Mesothelial cell of epicardium (in vitro differentiated cells): ENCODE measurements at places on chromosomes 13 and 19.

DNA sequence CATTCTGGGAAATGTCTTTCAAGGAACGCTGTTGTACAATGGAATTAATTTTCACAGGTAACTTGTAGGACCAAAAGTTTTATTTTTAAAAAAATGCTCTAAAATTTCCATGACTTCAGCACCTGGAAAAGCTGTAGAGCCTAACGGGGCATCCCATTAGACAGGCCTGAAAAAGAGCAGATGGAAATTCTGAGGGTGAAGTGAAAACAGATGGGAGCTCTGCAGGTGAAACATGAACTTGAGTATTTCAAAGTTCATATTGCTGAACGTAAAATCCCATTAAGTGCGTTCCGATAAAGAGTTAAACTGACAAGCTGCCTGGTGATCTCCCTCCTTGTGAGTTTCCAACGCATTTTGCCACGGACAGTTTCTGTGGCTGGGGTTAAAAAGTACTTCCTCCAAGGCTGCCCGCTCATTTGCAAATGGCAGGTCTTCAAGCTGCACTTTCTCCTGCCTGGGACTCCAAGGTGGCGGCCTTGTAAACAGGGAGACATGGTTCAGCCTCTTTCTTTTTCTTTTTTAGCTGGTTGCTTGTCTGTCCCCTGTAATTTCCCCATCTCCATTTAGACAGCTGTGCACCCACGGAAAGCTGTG lies 450.4 kb downstream of the FGF9 start:
- DNase-seq: no peak

DNA sequence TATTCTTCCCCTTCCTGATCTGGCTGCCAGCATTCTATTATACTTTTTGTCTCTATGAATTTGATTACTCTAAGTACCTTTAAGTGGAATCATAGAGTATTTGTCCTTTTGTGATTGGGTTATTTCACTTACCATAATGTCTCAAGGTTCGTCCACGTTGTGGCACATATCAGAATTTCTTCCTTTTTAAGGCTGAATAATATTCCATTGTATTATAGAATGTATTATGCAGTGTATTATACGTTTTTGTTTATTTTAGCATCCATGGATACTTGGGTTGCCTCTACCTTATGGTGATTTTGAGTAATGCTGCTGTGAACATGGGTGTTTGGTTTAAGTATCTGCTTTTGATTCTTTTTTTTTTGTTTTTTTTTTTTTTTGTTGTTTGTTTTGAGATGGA lies 19.3 kb downstream of the URI1 start:
- no peak for DNase-seq

DNA sequence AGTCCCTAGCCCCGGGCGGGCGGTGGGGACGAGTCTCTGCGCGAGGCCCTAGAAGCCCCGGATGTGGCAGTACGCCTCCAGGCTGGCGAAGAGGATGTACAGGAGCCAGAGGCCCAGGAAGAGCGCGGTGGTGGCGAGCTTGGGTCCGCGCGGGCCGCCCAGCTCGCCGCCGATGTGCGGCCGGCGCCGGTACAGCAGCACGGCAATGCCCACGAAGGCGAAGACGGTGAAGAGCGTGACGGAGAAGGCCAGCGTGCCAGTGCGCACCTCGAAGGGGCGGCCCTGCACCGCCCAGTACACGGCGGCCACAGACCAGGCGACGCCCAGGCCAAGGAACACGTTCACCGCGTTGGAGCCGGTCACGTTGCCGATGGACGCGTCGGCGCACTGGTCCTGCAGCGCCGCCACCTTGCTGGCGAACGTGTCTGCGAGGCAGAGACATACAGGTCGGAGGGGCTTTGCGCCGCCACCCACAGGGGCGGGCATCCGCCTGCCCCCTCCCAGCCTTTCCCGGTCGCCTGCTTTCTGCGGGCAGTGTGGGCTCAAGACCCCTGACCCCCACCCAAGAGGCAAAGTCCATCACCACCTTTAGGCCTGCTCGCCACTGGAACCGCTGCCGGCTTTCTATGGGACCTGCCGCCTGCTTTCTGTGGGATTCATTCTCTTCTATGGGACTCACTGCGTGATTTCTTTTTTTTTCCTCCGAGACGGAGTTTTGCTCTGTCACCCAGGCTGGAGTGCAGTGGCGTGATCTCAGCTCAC lies 10.9 kb upstream of the MEIS3 start:
- no peak for DNase-seq

GRCh38 chr13:98216135-98216565 lies 39.1 kb upstream of the RNF113B start:
- DNase-seq: no peak

GRCh38 chr13:107035778-107036177 lies 467.8 kb upstream of the ARGLU1 start:
- no peak for DNase-seq

DNA sequence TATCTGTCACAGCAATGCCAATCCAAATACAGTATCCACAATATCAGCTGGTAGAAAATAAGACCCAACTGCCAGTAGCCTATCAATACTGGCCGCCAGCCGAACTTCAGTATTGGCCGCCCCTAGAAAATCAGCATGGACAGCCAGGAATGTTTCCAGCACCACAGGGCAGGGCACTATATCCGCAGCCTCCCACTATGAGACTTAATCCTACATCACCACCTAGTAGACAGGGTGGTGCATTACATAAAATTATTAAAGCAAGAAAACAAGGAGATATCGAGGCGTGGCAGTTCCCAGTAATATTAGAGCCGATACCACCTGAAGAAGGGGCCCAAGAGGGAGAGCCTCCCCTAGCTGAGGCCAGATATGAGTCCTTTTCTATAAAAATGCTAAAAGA lies 111.3 kb downstream of the ZNF486 start:
- DNase-seq: no peak

DNA sequence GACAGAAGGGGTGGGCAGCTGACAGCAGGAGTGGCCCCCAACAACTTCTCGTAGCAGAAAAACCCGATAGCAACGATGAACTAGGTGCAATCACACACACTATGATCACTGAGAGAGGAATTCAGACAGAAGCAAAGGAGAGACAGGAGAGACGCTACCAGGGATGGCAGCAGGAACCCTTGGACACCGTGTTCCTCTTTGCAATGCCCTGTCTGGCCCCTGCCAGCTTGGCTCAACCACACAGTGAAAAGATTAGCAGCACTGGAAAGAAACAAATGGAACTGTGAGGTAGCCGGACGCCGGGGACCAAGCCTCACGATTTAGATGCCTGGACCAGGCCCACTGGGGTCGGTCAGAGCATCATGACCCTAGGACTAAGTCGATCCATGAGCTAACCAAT lies 23.6 kb downstream of the DCAF15 start:
- no peak for DNase-seq

DNA sequence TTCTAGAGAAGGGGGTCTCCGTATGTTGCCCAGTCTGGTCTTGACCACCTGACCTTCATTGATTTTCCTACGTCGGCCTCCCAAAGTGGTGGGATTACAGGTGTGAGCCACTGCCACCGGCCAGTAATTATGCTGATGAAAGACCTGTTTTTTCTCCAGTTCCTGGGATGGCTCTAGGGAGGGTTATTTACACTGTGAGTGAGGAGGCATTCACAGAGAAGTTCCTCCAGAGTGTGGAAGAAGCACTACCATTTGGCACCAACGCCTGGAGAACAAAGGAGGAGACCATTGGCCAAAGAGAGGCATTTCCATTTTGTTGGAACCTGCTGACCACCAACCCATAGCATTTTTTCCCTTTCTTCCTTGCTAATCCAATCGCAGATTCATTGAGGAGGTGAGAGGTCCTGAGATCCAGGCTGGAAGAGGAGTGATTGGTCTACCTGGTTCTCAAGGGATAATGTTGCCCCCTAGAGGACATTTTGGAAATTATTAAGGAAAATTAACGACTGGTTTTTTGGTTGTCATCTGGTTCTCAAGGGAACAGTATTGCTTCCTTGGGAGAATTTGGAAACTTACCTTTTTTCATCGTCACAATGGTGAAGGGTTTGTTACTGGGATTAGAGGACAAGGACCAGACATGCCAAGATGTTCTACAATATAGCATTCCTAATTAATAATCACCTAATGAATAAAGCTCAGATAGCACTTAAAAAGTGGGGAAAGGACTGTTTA lies 5.5 kb upstream of the SAE1 start:
- no peak for DNase-seq

- DNase-seq: no peak
These were observed 5.3 kb downstream of the ZNF85 start for GRCh38 chr19:20928371-20928770.

DNA sequence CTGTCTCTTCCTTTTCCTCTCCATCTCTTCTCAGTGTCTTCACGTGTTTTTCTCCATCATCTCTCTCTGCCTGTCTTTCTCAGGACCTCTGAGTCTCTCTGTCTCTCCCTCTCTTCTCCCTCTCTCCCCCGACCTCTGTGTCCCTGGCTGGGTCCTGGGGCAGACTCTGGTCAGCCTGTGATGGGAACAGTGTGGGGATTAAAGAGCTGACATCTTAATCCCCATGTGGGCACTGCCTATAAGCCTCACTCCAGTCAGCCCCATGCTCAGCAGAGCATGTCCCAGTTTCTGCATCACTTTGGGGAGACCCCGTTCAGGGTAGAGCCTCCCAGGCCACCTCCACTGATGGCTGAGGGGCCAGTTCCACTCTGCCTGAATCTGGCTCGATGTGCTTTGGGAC lies 16.2 kb downstream of the EGLN2 start:
- no peak for DNase-seq

GRCh38 chr13:24709186-24709913 lies 29.1 kb downstream of the ATP12A start:
- no peak for DNase-seq

GRCh38 chr13:20566468-20566897 lies 474 bp upstream of the IFT88 start:
- DNase-seq: no peak

DNA sequence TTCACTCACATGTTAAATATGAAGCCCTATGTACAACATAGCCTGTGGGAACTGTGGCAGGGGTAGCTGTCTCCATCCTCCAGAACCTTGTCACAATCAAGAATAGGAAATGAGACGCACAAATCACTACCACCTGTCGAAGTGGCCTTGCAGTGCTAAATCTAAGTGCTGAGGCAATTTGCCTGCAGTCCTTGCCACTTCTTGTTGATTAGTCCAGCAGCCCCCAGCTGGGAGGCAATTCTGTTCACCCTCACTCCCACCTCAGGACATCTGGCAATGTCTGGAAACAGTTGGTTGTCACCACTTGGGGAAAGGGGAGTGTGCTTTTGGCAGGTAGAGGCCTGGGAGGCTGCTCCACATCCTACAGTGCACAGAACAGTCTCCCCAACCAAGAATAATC lies 10.7 kb downstream of the RFX2 start:
- no peak for DNase-seq

- DNase-seq: no peak
These were observed 78.4 kb upstream of the DIAPH3 start for GRCh38 chr13:60242043-60242595.

DNA sequence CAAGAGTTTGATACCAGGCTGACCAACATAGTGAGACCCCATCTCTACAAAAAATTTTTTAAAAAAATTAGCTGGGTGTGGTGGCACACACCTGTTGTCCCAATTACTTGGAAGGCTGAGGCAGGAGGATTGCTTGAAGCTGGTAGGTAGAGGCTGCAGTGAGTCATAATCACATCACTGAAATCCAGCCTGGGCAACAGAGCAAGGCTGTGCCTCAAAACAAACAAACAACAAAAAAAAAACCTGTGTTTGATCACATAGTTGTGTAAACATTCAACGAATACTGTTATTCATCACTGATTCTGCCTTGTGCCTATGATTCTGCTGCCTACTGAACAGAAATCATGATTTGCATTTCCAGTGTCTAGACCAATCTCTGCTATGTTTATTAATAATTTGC lies 134.0 kb downstream of the TBC1D4 start:
- DNase-seq: no peak

GRCh38 chr19:3544742-3545668 lies 6.0 kb downstream of the TEKTIP1 start:
- DNase-seq: peak; percentile 49

- peak; percentile 33 for DNase-seq
These were observed 1.2 kb downstream of the TBC1D4 start for GRCh38 chr13:75480671-75481175.

- no peak for DNase-seq
These were observed 302.4 kb downstream of the DCT start for GRCh38 chr13:94177041-94177440.

GRCh38 chr19:34733746-34734536 lies at the start of gene ZNF181:
TSS of gene ZNF181 (plus strand) at chr19:34734243. CDS start at chr19:34735038, 795 bp downstream.
- DNase-seq: peak; percentile 46

GRCh38 chr19:12733369-12734214 lies 892 bp downstream of the TRIR start:
- no peak for DNase-seq

GRCh38 chr13:97512732-97513131 lies 78.8 kb downstream of the RAP2A start:
- DNase-seq: no peak

DNA sequence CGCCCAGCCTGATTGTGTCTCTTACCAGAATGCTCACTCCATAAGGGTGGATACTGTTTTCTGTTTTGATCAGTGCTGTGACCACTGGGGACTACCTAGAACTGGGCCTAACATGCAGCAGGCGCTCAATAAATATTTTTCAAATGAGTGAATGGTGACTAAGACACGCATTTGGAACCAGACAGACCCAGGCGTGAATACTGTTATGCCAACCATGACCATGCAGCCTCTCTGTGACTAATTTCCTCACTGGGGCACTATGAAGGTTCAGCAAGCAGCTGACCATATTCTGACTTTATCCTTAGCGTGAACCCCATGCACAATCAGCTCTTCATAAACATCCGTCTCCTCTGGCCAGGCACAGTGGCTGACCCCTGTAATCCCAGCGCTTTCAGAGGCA lies 13.0 kb upstream of the SPC24 start:
- no peak for DNase-seq

- DNase-seq: no peak
These were observed at the start of gene TMTC4 for GRCh38 chr13:100674572-100674871. TSS of gene TMTC4 (minus strand) at chr13:100674795. CDS start at chr13:100670362, 4,433 bp downstream.

GRCh38 chr13:26050568-26051230 lies 1.1 kb downstream of the SHISA2 start:
- DNase-seq: peak; percentile 50

GRCh38 chr13:59119475-59119874 lies 1044.3 kb downstream of the DIAPH3 start:
- DNase-seq: no peak

DNA sequence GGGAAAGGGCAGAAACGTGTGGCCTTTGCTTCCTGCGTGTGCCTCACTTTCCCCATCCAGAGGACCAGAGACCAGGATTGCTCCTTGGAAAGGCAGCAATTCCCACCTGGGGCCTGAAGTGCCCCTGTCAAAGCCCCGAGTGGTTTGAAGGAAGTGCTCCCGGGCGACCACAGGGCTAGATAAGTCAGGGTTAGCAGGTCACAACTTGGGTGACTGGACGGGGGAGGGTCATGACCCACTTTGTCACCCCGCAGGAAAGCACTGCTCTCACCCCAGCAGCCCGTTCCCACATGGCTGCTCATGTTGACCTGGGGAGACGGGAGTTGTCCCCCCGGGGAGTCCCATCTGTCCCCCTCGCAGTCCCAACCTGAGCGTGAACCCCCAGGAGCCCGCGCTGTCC lies 459 bp downstream of the PRAM1 start:
- DNase-seq: no peak

- DNase-seq: no peak
These were observed 18.0 kb upstream of the RFXAP start for GRCh38 chr13:36801035-36801434.

GRCh38 chr19:10292789-10293636 lies 3.3 kb downstream of the ICAM5 start:
- no peak for DNase-seq
